Esophagus muscularis mucosa (tissue), 4 donors: ENCODE measurements at places on chromosomes 1 and 21. TPM values are rescaled to one million over a fixed set of nuclear protein-coding genes. Genes with fewer than 3 reads are reported as not detected.

The WDR64 gene
- not detected for total RNA-seq

- DNase-seq, result no peak
These were observed 93.0 kb downstream of the SIM2 start for GRCh38 chr21:36791695-36792470.

DNA sequence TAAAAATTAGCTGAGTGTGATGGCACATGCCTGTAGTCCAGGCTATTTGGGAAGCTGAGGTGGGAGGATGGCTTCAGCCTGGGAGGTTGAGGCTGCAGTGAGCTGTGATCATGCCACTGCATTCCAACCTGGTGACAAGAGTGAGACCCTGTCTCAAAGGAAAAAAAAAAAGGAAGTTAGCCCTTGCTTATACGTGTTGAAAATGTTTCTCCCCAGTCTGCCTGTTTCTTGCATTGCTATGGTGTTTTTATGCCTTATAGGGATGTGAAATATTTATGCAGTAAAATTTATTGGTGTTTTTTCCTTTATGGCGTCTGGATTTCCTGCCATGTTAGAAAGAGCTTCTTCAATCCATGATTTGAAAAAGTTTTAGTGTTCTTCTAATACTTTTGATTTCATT is 3.6 kb upstream of the RERE start:
- peak; percentile 8 for DNase-seq

GRCh38 chr1:209875515-209875914 is 47.7 kb downstream of the UTP25 start:
- DNase-seq, result no peak

GRCh38 chr1:235532360-235532759 is 28.1 kb upstream of the B3GALNT2 start:
- DNase-seq, result no peak

DNA sequence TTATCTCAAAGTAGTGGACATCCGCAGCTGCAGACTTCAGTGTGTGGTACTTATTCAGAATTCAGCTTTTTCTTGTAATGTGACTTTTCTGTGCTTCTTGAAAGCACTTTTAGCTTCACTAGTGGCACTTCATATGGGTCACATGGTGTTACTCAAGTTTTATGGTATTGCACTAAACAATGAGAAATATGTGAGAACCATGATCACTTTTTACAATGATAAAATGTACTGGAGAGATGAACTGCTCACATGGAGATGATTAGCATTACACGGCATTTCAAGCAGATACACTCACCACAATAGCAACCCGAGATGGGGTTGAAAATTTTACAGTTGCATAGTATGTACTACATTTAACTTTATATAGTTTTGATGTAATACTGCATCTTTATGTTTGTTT is 40.1 kb upstream of the GPR52 start:
- no peak for DNase-seq

GRCh38 chr21:15446223-15446622 is 283.6 kb upstream of the USP25 start:
- DNase-seq, result no peak

- DNase-seq, result no peak
These were observed 59.6 kb downstream of the CC2D1B start for GRCh38 chr1:52306227-52307006.

The DENND2D gene
- 4.0 TPM for total RNA-seq
